ENCODE measurements at places on chromosomes 1 and 21.

GRCh38 chr21:45153358-45154318, 79.3 kb downstream of the ADARB1 start:
- DNase-seq: no peak

- no peak for DNase-seq
Measured at GRCh38 chr1:29426701-29427279, 190.5 kb downstream of the PTPRU start.

DNA sequence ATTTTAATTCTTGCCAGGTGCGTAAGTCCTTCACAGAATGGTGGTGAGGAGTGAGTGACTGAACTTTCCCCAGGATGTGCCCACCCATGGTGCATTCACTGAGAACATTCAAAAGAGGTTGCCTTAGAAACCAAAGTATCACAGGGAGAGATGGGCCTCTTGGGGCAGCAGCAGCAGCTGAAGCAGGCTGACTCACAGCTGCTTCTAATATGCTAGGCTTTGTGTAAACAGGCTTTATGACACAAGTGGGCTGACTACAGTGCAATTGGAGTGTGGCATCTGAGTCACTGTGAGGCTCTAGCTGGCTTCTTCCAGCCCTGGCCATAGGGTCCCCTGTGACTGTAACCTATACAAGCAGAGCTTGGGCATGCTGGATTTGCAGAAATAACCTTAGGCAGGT, 12.6 kb downstream of the PIGP start:
- no peak for DNase-seq

DNA sequence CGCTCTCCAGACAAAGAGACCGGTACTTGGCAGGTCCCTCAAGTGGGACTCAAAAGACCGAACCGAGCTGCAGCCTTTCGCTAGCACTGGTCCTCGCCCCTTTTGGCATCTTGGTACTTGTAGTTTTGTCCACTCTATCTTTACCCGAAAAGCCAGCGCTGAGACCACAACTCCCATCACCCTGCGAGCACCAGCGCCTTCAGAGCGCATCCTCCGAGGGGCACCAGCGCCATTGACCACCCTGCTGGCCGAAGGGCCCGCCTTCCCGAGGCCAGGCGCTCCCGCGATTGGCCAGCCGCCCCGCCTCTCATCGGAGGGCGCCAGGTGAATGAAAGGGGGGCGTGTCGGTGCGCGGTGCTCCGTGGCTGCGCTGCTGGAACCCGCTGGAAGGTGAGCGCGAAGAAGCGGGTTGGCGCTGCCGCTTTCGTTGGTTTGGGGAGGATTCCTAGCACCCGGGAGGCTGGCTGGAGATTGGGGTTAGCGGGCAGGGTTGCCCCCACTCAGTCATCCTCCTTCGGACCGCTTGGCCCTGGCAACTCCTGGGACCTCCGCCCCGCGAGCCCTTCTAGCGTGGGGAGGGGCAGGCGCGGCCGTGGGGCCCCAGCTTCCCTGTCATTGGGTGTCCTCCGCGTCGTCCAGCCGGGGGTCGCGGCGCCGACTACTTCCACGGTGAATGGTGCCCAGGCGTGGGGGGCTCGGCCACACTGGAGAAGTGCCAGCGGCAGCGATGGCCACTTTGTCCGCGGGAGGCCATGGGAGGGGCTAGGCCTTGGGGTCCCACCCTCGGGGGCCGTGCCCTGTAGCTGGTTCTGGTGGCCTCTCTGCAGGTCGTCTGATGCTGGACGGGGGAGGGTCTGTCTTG, at the start of gene ZBTB8B:
Gene ZBTB8B, plus strand, starts transcription at position 357 of the 862 bp plus-strand sequence. CDS start 5,553 bp downstream, outside the sequence.
- no peak for DNase-seq

DNA sequence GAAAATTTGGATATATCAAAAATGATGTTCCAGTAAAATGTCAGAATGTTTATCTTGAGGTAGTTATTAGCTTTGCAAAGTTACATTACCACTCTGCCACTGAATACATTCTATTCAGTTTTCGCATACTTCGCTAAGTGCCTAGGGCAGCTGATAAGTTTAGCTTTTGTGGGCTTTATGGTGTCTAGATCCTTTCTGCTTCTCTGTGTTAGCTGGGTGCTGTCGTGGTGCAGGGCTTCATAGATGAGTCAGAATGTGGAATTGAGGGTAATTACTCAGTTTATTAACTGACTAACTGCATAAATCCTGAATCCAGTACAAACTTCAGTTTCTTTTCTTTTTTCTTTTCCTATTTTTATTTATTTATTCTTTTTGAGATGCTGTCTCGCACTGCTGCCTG, 21.5 kb downstream of the NCAM2 start:
- DNase-seq: no peak

GRCh38 chr1:6519491-6519934, 28.0 kb upstream of the PLEKHG5 start:
- no peak for DNase-seq

GRCh38 chr1:94819945-94820746, at the start of gene SLC44A3:
Gene SLC44A3, plus strand, starts transcription at chr1:94820357. Its CDS starts 95 bp downstream, at chr1:94820452.
- DNase-seq: no peak

DNA sequence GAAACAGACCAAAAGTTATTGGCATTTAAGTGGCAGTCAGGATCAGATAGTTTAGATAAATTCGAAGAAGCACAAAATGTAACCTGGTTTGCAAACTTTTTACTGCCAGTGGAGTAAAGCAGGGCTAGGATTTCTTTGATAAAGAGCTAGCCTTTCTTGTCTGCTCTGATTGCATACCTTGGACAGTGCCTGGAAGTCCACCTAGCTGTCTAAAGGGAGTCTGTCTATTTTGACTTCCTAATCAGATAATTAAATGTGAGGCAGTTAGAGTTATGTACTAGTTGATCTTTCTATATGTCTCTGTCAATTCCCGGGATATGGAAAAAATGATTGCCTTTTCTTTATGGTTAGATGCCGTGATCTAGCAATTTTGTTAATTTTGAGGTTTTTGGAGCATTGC, 4.1 kb downstream of the GPSM2 start:
- DNase-seq: no peak
